ENCODE measurements at places on chromosomes 5 and 9.
A peak's percentile ranks its signal among the peaks of the same experiment; 100 is the strongest.

DNA sequence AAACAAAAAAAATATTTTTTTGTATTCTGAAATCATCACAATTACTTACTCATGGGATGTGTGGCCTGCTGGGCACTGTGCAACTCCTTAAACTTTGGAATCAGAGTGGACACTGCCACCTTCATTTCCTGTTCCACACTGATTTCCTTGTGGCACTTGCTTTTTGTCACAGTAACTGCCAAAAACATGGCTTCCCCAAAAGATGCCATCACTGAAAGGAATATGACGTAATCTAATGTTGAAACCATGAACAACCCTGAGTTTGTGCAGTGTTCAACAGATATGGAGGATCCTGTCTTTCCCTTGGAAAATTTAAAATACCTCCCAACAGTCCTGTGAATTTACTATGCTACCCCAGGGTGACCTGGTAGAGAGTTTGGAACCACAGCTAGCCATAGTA is 12.6 kb upstream of the IL12B start:
- no peak for DNase-seq

GRCh38 chr5:149220750-149221149 is 50.9 kb upstream of the AFAP1L1 start:
- DNase-seq, result no peak

DNA sequence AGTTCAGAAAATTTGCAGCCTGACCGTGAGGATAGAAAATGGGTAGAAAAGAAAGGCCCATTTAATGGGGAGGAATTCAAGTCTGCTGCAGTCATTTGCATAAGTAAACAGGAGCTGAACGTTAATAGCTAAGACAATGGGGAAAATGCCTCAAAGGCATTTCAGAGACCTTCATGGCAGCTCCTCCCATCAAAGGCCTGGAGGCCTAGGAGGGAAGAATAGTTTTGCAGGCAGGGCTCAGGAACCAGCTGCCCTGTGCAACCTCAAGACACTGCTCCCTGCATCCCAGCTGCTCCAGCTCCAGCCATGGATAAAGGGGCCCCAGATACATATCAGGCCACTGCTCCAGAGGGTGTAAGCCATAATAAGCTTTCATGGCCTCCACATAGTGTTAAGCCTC is 32.2 kb upstream of the CDH18 start:
- DNase-seq, result no peak

DNA sequence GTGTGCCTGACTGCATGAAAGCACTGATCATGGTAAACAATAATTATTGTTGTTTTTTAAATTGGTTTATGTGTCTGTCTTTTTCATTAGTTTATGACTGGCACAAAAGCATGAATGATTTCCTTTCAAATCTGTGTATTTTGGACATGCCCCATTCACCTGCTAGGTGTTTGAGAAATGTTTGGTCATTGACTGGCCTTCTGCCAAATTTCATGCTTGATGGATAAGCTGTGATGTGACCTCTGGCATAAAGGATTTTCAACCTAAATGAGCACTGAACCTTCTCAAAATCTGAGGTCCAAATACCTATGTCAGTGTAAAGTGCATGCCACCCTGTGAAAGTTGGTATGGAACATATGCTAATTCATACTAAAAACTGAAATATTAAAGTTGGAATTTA is 204.5 kb downstream of the BRINP1 start:
- DNase-seq, result no peak

- no peak for DNase-seq
Measured at GRCh38 chr5:74464512-74465209, 175.9 kb downstream of the ENC1 start.

DNA sequence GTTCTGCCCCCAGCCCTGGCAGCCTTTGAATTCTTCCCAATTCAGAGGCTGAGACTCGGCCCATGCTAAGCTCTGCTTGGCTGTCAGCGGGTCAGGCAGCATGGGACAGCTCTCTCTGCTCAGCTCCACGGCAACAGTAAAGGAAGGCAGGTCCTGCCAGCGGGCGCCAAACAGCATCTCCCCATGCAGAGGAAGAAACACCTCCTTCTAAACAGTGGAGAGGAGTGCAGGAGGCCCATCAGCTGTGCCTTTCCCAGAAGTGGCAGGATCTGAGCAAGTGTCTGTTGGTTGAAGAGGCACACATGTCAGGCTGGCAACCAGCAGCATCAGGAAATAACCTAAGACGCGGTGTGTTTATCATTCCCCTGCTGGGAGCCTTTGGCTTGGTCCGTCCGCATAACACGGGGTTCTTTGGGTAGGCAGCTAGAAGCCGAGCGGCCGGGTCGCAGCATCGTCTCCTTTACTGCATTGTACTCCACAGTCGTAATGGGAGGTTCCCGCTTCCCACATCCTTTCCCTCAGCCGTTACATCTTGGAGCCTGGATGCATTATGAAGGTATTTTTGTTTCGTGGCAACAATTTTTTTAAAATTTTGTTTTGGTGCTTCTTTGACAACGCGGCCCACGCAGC is 42.7 kb upstream of the NCS1 start:
- DNase-seq, result peak; percentile 67

DNA sequence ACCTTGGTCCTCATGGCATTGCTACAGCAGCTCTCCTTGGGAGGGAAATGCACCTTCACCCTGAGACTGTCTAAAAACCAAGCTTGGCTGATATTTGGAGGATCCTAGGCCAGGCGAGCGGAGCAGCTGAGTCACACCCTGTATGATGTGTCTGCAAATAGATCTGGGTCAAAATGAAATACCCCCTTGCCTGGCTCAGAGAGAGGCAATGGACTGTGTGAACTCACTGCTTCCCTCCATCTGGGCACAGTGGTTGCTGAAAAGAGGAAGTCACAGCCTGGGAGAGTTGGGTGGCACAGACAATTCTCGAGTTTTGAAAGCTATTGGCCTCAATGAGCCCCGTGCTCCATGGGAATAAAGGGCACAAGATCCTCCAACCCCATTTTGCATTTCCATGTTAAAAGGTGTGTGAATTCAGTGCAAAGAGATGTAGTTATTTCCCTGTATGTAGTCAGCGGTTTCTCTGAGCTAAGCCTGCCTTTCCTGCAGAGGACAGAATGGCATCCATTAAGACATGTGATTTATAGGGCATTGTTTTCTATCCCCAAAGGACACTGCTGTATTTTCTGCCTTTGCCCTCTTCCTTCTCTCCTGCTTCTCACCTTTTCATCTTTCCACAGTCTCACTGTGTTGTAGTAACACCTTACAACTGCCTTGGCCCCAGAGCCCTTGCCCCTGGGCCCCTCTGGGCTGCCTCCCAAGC is 177.2 kb downstream of the GADD45G start:
- peak; percentile 33 for DNase-seq

DNA sequence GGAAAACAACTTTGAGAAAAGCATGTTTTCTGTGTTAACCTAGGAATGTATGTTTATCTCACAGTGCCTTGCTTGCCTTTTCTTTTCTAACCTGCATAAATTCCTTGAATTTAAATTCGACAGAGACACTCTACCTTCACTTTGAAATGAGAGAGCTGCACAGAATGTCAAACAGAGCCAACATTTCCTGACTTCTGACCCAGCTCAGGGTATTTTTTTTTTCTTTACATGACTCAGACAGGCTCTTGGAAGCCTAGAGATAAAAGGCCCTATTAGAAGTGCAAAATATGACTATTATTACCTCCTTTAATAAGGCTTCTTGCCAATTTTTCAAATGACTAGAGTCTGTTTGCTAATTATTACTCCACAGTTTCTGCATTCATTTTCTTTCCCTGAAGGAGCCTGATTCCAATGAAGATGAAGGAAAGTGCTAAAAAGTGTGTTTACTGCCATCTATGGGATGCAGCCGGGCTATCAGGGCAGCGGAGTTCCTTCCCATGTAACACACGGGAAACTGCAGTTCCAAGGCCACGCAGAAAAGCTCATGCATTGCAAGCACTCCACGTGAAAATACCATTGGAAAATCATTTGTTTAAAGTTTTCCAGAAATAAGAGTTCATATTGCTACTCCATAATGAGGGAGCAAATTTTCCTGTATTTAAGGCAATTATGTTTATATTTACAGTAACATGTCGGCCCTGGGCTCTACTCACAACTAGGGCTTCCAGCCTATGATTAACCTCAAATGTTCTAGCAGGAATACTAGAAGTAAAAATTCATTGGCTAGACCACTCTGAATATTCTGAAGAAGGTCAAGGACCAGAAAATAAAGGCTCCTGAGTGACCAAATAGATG is 485.6 kb downstream of the ZSWIM6 start:
- DNase-seq, result no peak

DNA sequence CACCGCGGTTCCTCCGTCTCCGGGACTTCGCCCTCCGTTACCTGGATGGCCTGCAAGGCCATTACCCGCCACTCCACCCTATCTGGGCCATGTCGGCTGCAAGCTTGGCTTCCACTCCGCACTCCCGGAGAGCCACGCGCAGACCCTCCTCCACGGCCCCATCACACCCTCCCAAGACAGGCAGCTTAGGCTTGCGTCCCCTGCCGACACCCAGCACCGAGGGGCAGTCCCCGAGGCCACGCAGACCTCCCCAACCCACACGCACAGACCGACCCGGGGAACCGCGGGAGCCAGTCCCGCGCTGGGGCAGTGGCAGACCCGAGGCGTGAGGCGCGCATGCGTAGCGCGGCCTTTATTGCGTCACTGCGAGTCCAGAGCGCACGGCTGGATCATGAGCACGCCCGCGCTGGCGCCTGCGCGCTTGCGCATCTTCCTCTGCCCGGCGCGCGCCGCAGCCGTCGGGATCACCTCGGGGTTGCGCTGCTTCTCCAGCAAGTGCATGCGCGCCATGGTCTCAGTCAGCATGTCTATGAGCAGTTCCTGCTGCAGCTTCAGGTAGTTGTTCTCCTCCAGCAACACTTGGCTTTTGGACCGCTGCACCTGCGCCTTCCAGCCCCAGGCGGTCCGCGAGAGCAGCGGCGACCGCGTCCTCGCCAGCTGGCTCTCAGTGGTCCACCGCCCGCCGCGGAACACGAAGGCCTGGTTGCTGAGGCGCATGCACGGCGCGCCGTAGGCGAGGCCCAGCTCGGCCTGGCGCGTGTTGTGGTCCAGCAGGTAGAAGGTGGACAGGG is 2.4 kb downstream of the CBY3 start:
- DNase-seq, result peak; percentile 96

GRCh38 chr5:134561871-134562296 is 36.4 kb downstream of the JADE2 start:
- no peak for DNase-seq

DNA sequence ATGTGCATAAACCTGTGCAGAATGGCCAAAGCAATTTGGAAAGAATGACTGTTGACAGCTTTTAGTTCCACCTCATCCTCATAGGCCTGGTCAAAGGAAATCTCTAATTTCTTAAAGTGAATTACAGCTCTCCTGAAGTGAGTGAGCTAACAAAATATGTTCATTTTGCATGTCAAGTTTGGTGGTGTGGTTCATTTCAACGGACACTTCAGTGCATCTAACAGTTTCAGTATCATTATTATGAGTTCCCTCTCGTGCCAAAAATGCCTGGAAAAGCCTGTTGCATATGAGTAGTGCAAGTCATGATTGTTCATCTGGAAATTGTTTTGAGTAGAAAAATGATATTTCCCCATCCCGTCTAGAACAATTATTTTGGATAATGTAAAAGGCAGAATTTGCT is 53.2 kb upstream of the HMHB1 start:
- DNase-seq, result no peak

- DNase-seq, result peak; percentile 26
Measured at GRCh38 chr5:71782393-71782770, 63.3 kb downstream of the CARTPT start.

GRCh38 chr5:55918087-55919035 is 67.2 kb downstream of the IL31RA start:
- peak; percentile 47 for DNase-seq

DNA sequence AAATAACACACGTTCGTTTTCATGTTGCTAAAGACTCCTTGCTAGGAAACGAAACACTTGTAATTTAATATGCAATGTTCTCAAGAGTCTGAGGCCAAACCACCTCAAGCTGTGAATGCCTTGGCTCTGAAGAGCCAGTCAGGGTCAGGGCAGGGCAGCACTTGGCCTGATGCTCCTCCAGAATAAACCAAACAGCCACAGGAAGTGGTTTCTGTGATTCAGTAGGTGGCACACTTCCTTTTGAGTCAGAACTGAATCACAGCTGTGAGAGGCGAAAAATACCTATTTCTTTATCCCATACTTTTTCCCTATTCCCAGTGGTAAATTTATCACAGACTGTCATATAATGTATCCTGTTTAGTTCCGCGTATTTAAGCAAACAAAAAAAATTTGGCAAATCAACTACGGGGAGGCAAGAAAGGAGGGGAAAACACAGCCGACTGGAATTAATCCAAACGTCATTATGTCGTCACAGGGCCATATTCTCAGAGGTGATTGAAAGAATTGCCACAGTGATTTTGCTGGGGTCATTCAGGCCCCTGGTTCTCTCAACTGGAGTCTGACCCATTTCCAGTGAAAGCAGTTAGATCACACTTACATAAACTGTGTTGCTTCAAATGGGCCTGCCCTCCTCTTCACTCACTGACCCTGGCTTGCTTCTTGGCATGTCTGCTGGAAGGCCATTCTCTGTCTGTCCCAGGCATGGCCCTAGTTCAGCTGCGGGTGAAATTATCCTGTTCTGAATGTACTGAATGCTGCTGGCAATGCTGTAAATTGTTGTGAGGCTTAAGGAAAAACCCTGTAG is 71.2 kb downstream of the ARRDC3 start:
- peak; percentile 53 for DNase-seq

DNA sequence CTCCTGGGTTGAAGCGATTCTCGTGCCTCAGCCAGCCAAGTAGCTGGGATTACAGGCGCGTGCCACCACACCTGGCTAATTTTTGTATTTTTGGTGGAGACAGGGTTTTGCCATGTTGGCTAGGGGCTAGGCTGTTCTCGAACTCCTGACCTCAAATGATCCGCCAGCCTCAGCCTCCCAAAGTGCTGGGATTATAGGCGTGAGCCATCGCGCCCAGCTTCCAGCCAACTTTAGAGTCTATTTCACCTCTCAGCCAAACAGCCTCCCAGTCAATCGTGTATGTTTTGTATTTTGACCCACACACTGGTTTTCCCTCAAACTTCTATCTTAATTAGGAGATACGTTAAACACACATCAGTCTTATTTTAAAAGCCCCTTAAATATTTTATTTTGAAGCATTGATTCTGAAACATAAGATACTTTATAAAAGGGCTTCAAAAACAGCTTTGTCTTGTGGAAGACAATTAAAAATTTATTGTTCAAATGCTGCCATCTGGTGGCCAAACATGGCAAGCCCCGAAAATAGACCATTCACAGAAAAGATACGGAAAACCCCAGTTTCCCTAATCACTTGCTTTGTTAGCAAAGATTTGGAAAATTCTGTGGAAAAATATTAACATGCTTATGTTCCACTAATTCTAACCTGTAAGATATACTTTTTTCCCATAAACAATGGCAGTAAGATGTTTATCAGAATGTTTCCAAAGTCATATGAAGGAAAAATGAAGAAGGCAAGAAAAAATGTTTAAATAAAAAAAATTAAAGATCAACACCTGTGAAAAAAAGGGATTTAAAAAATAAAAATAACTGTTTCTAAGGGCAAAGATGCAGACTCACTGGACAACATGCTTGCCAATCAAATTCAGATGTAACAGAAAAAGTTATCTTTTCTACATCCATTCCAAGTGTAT is 33.1 kb downstream of the APTX start:
- peak; percentile 63 for DNase-seq

DNA sequence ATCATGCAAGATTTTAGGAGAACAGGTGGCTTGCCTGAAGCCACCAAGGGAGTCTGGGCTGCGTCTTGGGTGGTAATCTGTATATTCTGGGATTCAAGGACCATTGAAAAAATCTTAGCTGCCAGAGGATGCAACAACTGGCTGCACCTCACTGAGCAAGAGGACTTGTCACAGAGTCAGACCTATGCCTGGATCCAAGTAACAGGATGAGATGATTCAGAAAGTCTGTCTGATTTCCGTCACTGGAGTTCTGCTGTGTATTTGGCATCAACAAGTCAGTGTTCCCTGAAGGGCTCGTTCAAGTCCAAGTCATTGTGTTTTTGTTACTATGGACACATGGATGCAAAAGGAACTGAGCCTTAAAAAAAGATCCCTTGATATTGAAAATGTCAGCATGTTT is 37.8 kb upstream of the CARTPT start:
- no peak for DNase-seq

Data from activated T-cell treated with anti-CD3 and anti-CD28 coated beads, Interleukin-2, amount 50 U/mL, for 48 hours (primary cell).